ENCODE measurements at places on chromosomes 4 and X.

GRCh38 chr4:12548678-12549077, 935.5 kb downstream of the RAB28 start:
- DNase-seq = no peak

GRCh38 chr4:1302159-1302558, 12.5 kb downstream of the MAEA start:
- DNase-seq = no peak

- DNase-seq = peak; percentile 29
These were observed 202.1 kb downstream of the ARHGAP24 start for GRCh38 chr4:85676850-85677590.

DNA sequence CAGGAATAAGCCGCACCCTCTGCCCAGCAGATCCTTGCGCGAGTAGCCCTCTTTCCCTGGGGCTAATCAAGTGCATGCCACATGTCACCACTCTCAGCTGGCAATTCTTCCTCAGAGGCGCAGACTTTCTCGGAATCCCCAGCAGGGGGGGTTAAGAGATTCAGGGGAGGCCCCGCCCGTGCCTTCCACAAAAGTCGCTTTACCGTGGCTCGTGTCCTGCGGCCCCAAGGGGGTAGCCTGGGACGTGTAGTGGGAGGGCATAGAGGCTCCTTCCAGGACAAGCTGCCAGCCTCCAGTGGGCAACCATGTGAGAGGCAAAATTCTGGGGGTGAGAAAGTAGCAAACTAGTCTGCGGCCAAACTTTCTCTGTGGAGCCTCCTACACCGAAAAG, 652 bp downstream of the SRPX start:
- peak; percentile 59 for DNase-seq

DNA sequence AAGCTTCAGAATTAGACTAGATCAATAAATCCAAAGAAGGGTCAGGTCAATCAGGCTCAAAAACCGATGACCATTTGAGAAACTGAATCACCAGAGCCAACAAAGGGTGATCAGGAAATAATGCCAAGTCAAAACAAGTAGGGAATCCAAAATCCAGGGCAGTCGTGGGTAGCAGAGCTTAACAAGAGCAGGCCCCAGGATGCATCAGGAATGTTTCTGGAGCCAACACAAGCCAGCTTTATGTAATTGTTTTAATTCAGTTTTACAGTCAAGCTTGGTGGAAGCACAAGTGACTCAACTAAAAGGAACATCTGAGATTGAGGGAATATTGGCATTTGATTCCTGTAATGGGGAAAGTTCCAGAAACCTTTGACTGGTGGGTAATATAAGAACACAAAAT, 237.9 kb upstream of the EDA2R start:
- DNase-seq = no peak
